ENCODE measurements at places on chromosomes 12 and 14.

DNA sequence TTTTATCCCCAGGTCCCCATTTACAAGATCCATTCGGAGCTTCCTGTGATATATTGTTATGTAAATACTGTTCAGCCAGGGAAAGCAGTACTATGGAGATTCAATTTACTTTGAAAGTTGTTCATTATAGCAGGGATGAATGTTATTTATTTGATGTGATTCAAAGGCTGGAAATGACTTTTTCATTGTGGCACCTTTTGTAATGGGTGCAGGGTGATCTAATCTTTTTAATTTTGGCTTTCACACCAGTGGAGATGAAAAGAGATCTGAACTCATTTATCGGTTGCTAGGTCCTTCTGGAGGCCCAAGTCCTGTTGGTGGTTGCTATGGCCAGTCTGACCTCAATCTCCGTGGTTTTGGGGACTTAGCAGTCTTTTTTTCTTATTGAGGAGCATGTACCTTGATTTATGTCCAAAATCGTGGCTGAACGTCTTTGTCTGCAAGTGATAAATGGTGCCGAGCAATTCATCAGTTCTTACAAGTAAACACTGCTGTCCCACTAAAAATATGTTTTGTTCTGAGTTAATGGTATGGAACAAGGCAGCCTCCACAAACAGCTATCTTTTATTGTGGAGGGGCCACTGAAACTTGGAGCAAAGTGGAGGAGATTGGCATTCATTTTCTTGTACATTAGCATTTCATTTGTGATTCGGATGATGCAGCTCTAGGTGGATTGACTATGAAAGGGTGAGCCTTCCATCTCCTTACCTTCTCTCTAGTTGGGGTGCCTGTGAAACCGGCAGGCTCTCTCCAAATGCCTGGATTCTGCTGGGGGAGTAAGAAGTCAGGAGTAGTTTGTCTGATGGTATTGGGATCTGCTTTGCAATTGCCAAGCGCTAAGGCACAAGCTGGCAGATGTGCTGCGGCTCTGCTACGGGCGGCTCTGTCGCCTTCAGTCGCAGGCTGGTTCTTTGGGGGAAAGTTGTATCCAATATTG lies 2.0 kb downstream of the RMST start:
- DNase-seq: no peak

DNA sequence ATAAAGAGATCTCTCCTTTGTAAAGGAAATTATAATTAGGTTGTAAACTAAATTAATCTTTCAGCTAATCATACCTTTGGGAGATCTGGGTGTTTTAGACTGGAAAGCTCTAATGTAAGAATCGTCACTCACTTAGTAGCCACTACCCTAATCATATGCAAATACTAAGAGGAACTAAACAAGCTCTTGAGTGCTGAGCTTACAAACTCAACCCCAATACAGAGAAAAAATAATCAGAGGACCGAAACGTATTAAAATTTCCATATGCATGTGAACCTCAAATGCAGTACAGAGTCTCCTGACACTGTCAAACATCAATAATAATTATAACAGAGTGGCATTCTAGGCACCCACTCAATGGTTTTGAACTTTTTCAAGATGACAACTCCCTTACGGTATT lies 235.3 kb upstream of the FOXN3 start:
- no peak for DNase-seq

- DNase-seq: peak; percentile 61
Measured at GRCh38 chr14:64760146-64760755, 56.0 kb downstream of the PLEKHG3 start.

DNA sequence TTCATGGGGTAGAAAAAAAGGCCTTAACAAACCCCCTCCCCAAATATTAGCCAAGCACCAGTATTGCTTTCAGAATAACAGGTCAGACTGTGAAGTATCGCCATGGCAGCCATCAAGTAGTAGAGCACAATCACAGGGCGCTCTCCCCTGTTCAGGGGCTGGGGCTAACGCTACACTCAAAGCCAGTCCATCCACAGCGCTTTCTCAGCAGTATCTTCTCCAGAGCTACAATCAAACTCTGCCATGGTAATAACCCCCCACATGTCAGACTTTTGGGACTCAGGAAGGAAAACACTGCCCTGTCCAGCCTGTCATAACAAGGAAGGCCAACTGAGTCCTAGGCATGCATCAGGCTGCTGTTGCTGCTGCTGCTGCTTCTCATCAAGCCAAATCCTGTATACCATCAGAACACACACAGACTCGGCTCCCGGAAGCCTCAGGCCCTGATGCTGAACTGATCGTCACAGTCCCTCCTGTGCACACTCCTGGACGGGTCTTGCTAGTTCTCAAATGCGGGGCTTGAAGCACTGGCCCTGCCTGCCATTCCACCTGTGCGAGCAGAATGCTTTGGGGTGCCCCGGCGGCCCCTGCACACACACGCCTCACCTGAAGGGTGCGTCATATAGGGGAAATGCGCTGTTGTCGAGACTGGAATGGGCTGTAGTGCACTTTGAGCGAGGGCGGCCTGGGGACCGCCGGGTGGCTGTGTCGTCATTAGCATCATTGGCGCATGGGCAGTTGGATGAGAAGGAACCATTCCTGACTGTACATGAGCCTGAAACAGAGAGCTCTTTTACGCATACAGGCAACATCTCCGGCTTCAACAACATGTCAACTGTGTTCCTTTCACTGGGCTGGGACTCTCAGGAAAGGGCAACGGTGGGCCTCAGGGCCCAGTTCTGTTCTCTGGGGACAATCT lies 47.6 kb downstream of the SH2B3 start:
- no peak for DNase-seq

DNA sequence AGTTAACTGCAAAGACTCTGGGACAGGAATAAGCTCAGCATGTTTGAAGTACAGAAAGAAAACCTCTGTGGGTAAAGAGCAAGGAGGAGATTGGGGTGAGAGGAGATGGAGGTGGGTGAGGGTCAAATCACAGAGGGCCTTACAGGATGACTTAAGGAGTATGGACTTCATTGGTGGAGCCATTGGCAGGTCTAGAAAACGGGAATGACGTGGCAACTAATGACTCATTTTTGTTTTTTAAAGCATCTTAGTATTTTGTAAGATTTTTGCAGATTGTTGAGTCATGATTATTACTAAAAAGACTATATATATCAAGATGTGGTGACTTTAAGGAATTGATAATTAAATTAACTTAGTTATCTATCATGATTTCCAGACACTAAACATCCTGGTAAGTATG lies 18.5 kb downstream of the UTP20 start:
- DNase-seq: peak; percentile 45

DNA sequence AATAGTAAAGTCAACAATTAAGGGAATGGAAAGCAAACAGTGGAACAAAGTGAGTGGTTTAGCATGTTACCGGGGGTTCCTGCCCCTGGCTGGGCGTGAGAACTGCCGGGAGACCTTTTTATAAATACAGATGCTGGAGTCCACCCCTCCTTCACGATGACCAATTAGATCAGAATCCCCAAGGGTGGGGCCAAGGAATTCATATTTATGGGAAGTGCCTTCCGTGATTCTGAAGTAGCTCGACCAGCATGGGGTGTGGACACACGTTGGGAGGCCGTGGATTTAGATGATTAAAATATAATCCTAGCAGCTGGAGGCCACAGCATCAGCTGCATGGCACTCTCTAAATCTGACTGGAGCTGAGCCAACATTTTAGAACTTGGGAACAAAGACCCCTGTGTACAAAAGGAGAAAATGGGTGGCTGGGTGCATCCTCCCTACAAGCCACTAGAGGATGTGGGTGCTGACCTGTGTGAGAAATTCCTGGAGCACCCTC lies 87.9 kb downstream of the SRRM4 start:
- DNase-seq: no peak

DNA sequence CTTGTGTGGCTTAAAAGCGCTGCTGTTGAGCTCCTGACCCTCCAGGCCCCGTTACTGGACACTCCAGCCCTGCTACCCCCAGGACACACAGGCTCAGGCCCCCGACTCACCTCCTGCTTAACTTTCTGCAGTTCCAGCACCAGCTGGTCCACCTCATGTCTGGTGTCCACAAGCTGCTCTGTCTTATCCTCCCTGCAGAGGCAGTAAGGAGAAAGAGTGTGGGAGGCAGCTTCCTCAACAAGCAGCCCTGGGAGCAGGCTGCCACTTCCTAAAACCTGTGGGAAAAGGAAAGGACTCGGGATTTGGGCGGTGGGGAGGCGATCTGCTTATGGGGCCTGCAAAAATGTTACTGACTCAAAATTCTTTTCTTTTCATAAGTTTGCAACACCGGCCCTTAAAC lies 79.2 kb downstream of the CCDC88C start:
- no peak for DNase-seq

DNA sequence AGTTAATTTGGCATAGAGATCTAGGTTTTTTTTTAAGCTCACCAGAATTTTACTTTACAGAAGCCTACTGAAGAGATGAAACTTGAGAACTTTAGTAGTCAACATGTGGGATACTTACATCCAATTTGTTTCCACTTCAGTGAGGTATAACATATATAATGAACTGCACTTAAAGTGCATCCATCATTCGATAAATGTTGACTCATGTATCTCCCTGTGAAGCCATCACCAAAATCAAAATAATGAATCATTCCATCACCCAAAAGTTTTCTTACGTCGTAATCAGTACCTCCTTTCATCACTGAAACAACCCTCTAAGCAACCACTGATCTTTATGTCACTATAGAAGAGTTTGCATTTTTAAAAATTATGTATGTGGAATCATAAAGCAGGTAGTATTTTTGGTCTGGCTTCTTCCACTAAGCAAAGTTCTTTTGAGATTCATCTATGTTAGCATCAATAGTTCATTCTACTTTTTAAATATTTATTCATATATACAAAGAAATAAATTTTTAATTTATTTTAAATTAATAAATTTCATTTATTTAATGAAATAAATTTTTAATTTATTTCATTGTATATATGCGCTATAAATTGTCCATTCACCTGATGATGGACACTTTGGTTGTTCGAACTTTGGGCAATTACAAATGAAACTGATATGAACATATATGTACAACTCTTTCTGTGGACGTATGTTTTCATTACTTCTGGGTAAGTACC lies 2.0 kb upstream of the CPNE8 start:
- no peak for DNase-seq

DNA sequence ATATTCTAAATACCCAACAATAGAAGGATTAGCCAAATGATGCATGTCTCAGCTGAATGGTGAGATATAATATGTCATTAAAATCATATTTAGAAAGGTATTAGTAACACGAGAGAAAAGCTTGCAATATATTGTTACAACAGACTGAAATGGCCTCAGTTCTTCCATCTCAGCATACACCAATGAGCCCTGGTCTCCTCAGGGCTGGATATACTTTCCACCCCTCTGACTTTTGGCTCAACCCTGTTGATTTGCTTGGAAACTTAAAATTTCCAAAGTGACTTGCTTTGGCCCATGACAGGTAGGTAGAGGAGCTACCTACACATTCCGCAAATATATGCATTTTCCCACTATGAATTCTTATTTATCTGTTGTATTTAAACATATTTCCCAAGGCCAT lies 908.1 kb upstream of the TMEM132C start:
- no peak for DNase-seq

DNA sequence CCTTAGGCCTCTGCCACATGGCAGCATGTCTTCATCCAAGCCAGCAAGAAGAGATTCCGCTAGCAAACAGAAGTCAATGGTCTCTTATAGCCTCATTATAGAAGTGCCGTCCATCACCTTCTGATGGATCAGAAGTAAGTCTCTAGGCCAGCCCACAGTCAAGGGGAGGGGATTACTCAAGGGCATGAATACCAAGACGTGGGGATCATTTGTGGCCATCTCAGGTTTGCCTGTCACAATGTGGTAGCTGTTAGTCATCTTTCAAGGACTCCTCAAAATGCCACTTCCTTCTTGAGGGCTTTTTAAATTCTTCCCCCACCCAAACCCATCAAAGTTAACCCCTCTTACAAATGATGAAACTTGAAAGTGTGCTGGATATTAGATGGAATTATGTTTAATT lies 8.1 kb upstream of the ADCY6 start:
- no peak for DNase-seq

GRCh38 chr14:31965071-31965734 lies 111.9 kb upstream of the ARHGAP5 start:
- DNase-seq: no peak

DNA sequence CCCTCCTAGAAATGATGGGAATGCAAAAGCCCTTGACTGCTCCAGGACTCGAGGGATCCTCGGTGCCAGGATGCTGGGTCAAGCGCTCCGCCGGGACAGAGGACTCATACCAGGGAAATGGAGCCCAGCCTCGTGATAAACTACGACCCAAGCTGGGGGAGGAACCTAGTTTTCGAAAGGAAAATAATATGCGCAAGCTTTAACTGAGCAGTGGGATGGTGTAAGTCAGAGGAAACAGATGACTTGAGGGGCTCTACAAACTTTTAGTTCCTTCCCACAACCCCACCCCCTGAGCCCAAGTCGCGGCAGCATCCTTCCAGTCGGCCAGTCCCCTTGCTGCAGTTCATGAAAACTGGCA lies 654 bp upstream of the SUPT16H start:
- DNase-seq: peak; percentile 16

DNA sequence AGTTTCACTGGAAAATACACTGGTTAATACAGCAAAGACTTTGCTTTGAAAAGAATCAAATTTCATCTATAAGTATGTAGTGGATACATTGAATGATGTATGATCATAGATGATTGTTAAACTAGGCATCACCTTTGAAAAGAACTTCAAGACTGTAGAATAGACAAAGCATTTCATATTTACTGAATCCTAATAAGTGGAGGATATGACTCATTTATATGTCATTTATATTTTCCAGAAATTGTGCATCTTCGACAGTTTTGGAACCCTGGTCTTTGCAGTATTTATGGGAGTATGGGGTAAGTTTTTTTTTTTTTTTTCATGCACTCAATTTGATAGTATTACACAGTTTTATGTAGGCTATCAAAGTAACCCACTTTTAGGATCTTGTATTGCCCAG lies 161.9 kb downstream of the ANO6 start:
- no peak for DNase-seq

DNA sequence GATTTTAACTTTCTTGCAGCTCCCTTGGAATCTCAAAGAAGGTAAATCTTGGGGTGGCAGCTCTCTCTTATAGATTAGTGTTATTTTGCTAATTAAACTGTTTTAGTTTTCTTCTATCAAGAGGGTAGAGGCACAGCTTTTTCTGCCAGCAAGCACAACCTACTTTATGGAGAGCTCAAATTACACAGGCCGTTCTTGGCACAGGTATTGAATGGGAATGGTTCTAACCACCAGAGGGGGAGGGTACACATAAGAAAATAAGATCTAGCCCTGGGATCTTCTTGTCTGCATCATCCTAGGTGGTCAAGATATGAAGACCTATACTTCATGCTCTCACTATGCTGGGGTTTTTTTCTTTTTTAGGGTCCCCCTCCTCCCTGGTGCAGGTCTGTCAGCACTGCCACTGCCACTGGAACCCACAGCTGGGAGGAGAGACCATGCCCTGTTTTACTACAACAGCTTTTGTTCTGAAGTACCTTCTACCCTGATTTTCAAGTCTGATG lies 48.6 kb upstream of the STAC3 start:
- no peak for DNase-seq
